Thoracic aorta endothelial cell (primary cell): ENCODE measurements at places on chromosomes 7 and 10. TPM values are rescaled to one million over a fixed set of nuclear protein-coding genes. Genes with fewer than 3 reads are reported as not detected.

VIPR2 gene
- total RNA-seq, result not detected in 2 replicates

AKR1C3 gene
- total RNA-seq, result 98.7 and 144 TPM in 2 replicates

TRIM50 gene
- total RNA-seq, result not detected in 2 replicates

HOXA1 gene
- total RNA-seq, result 0.65 and 0.93 TPM in 2 replicates

RELN gene
- total RNA-seq, result 2.1 and 5.2 TPM in 2 replicates

HOXA10 gene
- total RNA-seq, result 0.27 and 5.8 TPM in 2 replicates

GPAM gene
- 13.3 and 13.5 TPM in 2 replicates for total RNA-seq

FFAR4 gene
- total RNA-seq, result not detected in 2 replicates

OR2A42 gene
- total RNA-seq, result 0.07 TPM in 1 of 2 replicates, not detected in the other

GIGYF1 gene
- 20.1 and 23.1 TPM in 2 replicates for total RNA-seq

TMEM196 gene
- not detected in 2 replicates for total RNA-seq

STEAP1 gene
- 62.9 and 70.6 TPM in 2 replicates for total RNA-seq

SNX8 gene
- 7.3 and 10.8 TPM in 2 replicates for total RNA-seq

SORBS1 gene
- total RNA-seq, result 0.93 and 2.3 TPM in 2 replicates

HOXA11 gene
- total RNA-seq, result 0.93 TPM in 1 of 2 replicates, not detected in the other

FKBP6 gene
- not detected in 2 replicates for total RNA-seq

TAS2R40 gene
- total RNA-seq, result not detected in 2 replicates

RBP3 gene
- total RNA-seq, result not detected in 2 replicates

MYO1G gene
- 0.07 and 0.27 TPM in 2 replicates for total RNA-seq

PNLIPRP1 gene
- total RNA-seq, result not detected in 2 replicates

CALML5 gene
- not detected in 2 replicates for total RNA-seq

PRR15 gene
- 0.22 and 2.0 TPM in 2 replicates for total RNA-seq

AVPI1 gene
- total RNA-seq, result 1.9 and 2.9 TPM in 2 replicates

UTF1 gene
- total RNA-seq, result not detected in 2 replicates

CYP3A7 gene
- total RNA-seq, result 0.07 and 0.27 TPM in 2 replicates

ACBD7 gene
- total RNA-seq, result 1.7 and 3.3 TPM in 2 replicates

TRPV5 gene
- total RNA-seq, result not detected in 2 replicates

IL2RA gene
- total RNA-seq, result not detected in 2 replicates

ADAP1 gene
- 0.22 and 0.27 TPM in 2 replicates for total RNA-seq

RASSF4 gene
- 3.7 and 5.6 TPM in 2 replicates for total RNA-seq

CLCN1 gene
- not detected in 2 replicates for total RNA-seq

CAMK1D gene
- total RNA-seq, result 1.5 and 1.6 TPM in 2 replicates

ENTPD1 gene
- total RNA-seq, result 8.0 and 19.6 TPM in 2 replicates

PTF1A gene
- total RNA-seq, result not detected in 2 replicates

NRG3 gene
- 0.43 and 0.53 TPM in 2 replicates for total RNA-seq

VWC2 gene
- not detected in 2 replicates for total RNA-seq

CALHM1 gene
- total RNA-seq, result not detected in 2 replicates

CPEB3 gene
- total RNA-seq, result 2.0 TPM in 2 replicates

VWDE gene
- under 0.01 and 0.50 TPM in 2 replicates for total RNA-seq

FAM180A gene
- not detected in 2 replicates for total RNA-seq

SEMA3E gene
- total RNA-seq, result under 0.01 and 0.29 TPM in 2 replicates

VKORC1L1 gene
- 30.1 and 36.0 TPM in 2 replicates for total RNA-seq

PRF1 gene
- not detected in 2 replicates for total RNA-seq

CCL24 gene
- total RNA-seq, result 0.53 TPM in 1 of 2 replicates, not detected in the other

PDE1C gene
- 0.13 and 0.43 TPM in 2 replicates for total RNA-seq

PRSS2 gene
- total RNA-seq, result 0.27 TPM in 1 of 2 replicates, not detected in the other

ASIC3 gene
- total RNA-seq, result 0.07 TPM in 1 of 2 replicates, not detected in the other

TCF7L2 gene
- total RNA-seq, result 6.7 and 9.2 TPM in 2 replicates

TSPAN12 gene
- 21.5 and 23.5 TPM in 2 replicates for total RNA-seq
